ENCODE measurements at places on chromosomes 1 and 21.

DNA sequence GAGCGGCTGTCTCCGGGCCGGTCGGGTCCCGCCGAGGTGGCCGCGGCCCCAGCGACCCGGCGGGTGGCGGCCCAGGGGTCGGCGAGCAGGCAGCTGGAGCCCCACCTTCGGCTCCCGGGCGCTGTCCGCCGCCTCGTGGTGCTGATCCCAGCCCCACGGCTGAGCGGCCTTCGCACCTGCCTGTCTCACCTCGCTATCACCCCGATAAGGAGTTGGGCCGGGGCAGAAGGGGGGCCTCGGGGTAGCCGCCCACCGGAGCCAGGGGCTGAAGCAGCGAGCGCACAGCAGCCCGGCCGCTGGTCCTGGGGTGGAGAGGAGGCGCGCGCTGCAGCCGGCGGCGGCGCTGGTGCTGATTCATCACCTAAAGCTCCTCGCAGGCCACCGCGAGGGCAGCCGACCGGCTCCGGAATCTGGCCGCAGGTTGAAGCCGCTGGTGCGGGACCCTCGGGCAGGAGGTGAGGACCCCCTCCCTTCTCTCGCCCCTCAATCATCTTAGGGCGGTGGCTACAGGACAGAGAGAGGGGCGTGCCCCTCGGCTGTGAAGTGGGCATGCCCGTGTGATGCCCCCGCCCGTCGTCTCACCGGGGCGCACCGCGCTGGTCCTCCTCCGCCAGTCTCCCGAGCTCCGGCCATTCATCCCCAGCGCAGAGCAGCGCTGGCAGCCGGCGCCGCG, 575 bp downstream of the TRIM67 start:
- peak; percentile 55 for DNase-seq

- no peak for DNase-seq
These were observed 9.7 kb upstream of the FRRS1 start for GRCh38 chr1:99776120-99776519.

- DNase-seq, result no peak
These were observed 21.6 kb downstream of the KCND3 start for GRCh38 chr1:111967886-111968285.

- peak; percentile 25 for DNase-seq
These were observed 520 bp downstream of the TNFRSF18 start for GRCh38 chr1:1205769-1206375.

GRCh38 chr1:99728494-99729235, 37.8 kb downstream of the FRRS1 start:
- DNase-seq, result no peak

GRCh38 chr1:208577381-208577905, 333.3 kb upstream of the PLXNA2 start:
- DNase-seq, result no peak

- DNase-seq, result no peak
These were observed 33.2 kb downstream of the CCSAP start for GRCh38 chr1:229309684-229310083.

DNA sequence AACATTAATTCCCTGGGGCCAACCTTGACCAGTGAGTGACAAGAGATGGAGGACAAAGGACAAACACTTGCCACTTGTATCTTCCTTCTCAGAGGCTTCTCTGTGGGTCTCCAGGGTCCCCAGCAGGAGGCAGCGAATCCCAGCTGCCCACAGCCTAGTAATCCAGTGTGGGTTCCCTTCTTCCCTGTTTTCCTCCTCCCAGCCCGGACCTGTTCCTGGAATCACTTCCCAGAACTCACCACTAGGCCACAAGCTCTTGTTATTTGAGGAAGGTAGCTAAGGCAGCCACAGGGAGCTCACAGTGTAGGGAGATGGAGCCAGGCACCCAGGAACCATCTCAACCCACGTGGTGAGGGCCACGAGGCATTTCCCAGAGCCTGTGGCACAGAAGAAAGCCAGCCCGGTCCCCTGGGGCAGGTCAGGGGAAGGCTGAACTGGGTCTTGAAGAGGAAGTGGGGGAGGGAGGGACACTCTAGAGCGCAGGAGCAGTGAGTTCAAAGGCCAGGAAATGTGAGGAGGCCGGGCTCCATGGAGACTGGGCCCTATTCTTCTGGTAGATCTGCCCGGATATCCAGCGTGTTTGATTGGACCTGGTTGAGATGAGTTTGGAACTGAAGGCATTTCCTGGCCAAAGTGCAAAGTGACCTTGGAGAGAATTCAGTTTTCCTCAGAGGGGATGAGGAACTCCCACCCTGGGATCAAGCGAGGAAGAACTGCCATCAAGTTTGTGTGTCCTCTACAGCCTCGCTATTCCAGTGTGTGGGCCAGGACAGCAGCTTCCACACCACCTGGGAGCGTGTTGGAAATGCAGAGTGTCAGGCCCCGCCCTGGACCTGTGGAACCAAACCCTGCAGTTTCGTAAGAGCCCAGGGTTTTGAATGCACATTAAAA, 20.3 kb upstream of the C2CD2 start:
- no peak for DNase-seq

DNA sequence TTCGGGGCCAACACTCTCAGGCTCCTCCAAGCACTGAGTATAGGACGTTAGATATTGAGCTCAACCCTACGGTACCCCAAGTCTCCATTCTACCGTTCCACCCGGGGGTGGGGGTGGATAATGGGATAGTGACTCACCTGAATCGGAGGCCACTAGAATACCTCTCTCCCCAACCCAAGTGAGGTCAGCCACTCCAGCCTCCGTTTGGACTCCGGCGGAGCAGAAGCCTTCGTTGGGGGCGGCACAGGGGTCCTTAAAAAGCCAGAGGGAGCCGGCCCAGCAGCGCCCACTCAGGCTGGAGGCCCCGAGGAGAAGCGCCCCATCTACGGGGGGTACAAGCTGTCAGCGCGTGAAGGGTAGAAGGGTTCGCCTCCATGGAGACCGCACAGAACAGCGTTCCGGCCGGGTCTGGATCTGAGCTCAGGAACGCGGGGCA, 556 bp downstream of the WDR77 start:
- no peak for DNase-seq

GRCh38 chr1:245153081-245153551, 1.7 kb upstream of the KIF26B start:
- peak; percentile 83 for DNase-seq

- DNase-seq, result no peak
These were observed 46.0 kb upstream of the LRRN2 start for GRCh38 chr1:204731509-204731908.

GRCh38 chr1:168087696-168088095, 49.0 kb downstream of the GPR161 start:
- no peak for DNase-seq

DNA sequence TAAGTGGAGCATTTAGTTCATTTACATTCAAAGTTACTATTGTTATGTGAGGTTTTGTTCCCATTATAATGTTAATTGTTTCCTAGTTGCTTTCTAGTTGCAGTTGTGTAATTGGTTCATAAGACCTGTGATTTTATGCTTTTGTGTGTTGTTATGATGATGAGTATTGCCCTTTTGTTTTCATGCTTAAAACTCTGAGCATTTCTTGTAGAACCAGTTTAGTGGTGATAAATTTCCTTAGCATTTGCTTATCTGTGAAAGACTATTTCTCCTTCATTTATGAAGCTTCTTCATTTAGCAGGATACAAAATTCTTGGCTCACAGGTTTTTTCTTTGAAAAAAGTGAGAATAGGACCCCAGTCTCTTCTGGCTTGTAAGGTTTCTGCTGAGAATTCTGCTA, 274.8 kb upstream of the SPAG17 start:
- DNase-seq, result no peak

- no peak for DNase-seq
These were observed 273.9 kb upstream of the FMN2 start for GRCh38 chr1:239817801-239818200.

DNA sequence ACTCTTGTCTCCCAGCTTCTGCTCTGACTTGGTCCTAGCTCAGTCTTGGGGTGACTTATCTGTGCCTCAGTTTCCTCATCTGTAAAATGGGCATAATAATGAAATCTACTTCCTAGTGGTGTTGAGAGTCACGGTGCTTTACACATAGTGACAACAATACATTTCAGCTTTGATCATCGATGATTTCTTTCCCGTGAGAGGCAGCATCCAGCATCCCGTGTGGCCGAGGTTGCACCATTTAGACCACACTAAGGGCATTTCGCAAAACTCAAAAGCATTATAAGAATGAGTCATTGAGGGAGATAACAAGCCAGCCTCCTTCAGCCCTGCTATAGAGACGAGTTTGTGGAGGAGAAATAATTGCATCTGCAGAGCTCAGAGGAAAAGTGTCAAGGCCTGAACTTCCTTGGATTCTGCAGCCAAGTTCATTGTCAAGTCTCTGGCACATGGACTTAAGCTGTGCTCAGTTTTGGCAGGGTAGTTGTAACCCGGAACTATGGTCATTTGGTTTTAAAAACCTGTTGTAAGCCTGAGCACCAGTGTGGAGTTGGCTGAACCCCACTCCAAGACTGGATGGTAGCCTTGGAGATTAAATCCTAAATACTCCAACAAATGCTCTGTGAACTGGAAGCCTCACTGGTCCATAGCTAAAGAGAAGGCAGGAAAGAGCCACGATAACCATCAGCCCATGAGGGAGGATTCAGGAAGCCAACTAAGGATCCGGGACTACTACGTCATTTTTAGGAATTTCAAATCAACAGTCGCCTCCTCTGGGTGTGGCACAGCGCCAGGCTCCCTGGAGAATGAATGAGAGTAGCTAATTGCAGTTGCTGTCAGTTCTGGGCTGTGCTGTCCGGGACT, 64.2 kb downstream of the TCP10L start:
- DNase-seq, result peak; percentile 82

GRCh38 chr1:37482796-37483744, 8.7 kb downstream of the ZC3H12A start:
- no peak for DNase-seq

DNA sequence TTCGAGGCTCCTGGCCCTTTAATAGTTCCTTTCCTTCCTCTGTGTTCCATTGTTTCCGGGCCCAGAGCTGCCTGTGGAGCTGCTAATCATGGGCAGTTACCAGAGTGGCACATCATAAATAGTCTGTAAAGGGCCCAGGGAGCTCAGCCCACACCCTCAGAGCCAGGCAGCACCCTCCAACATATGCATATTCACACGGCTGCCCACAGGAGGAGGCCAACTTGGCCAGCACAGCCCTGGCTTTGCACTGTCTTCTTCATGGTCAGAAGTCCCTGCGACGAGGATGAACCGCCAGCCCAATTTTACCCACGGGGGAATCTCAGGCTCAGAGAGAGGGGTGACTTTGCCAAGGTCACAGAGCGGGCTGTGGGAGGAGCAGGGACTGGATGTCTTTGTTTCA, 172.5 kb downstream of the TRABD2B start:
- DNase-seq, result no peak

- no peak for DNase-seq
These were observed 30.2 kb upstream of the OTUD3 start for GRCh38 chr1:19852036-19852435.
